ENCODE measurements at places on chromosomes 6 and 20. TPM values are rescaled to one million over a fixed set of nuclear protein-coding genes. Genes with fewer than 3 reads are reported as not detected.

GRCh38 chr6:139839506-139840156, 465.2 kb upstream of the CITED2 start:
- DNase-seq = no peak

MOCS1 gene
- total RNA-seq = 8.3 TPM

DNA sequence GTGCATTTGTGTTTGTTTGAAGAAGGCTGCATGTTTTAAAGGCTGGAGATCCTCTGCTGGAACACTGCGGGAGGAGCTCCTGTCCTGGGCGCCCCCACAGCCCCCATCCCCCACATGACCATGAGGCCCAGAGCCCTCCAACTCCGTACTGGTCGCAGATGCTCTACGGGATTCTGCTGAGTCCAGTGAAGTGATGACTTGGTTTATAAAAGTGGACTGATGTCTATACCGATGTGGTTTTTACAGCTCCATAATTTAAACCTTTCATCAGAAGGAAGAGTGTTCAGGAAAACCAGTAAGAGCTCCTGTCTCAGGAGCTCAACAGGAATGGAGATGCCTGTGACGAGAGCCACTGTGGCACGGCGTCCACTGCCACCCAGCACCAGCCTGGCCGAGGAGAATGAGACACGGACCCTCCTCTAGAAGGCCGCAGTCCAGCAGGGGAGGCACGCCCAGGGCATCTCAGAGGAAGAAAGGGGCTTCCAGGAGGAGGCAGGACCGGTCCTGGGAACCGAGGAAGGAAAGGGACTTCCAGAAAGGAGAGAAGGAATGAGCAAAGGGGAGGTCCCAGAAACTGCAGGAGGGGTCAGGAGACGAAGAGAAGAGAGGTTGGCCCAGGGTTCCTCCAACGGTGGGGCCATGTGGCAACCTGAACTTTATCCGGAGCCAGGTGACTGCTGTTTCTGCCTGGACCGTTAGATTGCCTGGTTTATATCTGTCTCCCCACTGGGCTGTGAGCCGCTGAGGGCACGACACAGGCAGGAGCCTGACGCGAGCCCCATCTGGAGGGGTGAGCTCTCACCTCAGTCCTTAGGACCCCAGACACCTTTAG, 26.9 kb downstream of the BFSP1 start:
- DNase-seq = peak; percentile 72

SLC32A1 gene
- not detected for total RNA-seq

SLC22A1 gene
- total RNA-seq = 0.26 TPM

ESF1 gene
- total RNA-seq = 10.1 TPM

DNA sequence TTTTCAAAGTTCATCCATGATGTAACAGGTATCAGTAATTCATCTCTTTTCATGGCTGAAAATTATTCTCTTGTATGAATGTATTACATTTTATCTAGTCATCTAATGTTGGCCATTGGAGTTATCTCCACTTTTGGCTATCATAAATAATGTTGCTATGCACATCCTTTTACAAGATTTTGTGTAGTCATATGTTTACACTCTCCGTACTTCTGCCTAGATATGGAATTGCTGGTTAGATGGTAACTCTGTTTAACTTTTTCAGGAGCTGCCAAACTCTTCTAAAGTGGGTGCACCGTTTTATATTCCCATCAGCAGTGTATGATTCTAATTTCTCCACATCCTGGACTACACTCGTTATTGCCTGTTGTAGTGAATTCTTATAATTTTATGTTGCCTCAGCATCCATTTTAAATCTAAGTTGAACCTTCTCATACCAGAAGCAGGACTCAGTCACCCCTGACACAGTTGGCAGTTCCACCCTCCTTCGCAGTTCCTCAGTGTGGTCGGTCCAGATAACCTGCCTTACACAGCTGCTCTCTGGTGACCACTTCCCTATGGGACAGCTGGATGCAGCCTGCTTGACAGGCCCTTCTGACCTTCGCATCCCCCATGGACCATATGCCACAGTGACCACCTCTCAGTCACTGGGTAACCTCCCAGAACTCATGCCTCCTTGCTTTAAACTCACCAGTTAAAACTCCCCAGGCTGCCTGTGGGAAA, 33.9 kb downstream of the KIZ start:
- DNase-seq = no peak

DNA sequence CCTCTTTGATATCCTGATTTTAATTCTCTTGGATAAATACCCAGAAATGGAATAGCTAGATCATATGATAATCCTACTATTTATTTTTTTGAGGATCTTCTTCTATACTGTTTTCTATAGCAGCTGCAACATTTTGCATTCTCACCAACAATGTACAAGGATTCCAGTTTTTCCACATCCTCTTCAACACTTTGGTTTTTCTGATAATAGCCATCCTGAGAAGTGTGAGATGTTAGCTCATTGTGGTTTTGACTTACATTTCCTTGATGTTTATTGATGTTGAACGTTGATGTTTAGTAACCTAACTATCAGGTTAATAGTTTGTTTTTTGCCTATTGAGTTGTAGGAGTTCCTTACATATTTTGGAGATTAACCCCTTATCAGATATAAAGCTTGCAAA, 217.3 kb downstream of the LRFN2 start:
- DNase-seq = no peak

DNA sequence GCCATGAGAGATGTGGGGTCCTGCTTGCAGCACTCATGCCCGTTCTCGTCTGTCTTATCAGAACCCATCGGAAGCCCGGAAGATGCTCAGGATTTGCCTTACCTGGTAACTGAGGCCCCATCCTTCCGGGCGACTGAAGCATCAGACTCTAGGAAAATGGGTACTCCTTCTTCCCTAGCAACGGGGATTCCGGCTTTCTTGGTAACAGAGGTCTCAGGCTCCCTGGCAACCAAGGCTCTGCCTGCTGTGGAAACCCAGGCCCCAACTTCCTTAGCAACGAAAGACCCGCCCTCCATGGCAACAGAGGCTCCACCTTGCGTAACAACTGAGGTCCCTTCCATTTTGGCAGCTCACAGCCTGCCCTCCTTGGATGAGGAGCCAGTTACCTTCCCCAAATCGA, 8.3 kb downstream of the PI16 start:
- peak; percentile 85 for DNase-seq

DNA sequence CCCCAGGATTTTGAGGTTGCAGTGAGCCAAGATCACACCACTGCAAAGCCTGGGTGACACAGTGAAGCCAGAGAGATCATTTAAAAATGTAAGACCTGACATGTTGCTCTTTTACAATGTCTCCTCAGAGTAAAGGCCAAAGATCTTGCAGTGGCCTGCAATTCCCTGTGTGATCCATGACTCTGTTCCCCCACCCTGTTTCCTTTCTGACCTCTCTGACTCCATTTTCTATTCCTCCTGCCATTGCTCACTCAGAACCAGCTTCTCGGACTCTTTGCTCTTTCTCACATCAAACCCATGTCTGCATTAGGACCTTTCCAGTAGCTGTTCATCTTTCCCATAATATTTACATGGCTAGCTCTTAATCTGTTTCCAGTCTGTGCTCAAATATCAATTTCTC, 28.8 kb downstream of the RNF217 start:
- no peak for DNase-seq

- no peak for DNase-seq
Measured at GRCh38 chr6:119627908-119628669, 278.5 kb upstream of the MAN1A1 start.

DNA sequence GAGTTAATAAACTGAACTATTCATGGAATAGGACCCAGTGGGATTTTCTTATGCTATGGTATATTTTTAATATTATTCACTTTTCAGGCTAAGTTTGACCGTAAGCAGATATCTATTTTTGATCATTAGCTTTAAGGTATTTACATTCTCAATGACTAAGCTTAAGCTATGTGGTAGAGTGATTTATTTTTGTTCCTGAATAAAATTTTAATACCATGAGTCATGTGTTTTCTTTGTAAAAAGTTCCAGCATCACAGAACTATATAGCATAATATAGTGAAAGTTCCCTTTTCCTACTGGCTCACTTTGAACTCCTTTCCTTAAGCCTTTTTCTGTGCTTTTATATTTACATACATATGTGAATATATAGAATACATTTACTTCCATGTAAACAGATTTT, 75.8 kb downstream of the BCKDHB start:
- no peak for DNase-seq

DNA sequence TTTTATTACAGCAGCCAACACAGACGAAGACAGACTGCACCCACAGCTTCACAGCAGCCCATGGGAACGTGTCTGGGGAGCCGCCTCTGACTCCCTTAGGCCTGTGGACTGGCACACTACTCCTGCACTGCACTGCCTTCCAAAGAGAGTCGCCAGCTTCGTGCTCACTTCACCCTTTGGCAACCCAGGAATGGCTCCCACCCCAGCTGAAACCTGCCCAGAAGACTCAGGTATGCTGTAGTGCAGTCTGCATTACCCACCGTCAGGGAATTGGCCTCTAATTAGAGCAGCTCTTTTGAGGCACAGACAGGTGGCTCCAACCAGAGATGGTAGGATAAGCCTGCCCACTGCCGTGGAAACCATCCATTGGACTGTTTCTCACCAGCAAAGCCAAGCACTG, 39.9 kb upstream of the FRMD1 start:
- peak; percentile 24 for DNase-seq

BNIP5 gene
- not detected for total RNA-seq

ERVFRD-1 gene
- total RNA-seq = not detected

EPHA7 gene
- 1.3 TPM for total RNA-seq

DNA sequence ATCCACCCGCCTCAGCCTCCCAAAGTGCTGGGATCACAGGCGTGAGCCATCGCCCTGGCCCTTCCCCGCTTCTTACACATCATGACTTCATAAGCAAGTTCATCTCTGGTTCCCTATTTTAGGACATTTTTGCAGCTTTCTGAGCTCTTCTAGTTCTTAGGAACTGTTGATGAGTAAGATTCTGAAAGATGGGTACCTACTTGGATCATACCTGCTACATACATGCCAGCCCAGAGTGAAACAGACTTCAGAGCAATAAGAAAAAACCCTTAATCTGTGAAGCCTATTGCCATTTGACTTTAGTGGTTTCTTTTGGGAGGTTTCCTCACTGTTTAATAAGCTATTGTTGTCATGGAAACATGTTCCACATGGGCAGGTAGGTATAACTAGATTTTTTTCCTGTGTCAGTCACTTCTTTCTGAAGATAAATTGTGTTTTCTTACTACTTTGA, 27.9 kb upstream of the TMEM217 start:
- DNase-seq = no peak

ZC2HC1B gene
- not detected for total RNA-seq

DNA sequence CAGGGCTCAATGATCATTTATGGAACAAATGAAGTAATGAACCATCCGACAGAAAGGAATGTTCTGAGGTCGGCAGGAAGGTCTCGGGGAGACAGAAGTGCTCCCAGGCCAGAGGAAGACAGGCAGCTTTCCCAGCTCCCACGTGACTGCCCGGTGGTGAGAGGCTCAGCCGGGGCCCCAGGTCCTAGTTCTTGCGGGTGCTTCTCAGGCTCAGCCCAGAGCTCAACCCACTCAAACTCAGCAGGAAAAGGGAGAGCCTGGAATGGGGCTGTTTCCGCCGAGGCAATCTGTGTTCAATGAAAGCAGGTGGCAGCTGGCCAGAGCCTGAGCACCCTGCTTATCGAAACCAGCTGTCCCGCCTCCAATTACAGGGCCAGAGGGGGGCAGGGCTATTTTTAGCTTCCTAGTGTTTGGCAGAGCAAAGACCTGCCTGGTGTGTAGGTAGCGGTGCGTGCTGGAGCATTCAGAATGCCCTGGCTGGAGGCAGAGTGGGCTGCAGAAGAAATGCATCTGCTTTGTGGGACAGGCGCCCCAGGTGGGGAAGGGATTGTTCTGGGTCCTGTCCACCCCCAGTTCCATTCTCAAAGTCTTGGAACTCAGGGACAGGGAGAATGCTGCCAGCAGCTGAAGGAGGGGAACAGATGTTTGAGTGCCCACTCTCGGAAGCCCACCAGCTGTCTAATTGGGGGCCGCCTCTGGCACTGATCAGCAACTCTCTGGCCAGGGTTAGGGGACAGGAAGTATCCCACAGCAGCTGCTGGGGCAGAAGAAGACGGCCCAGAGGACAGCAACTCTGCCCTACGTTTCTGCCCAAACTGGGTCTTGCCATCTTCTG, 145.1 kb downstream of the PREX1 start:
- peak; percentile 87 for DNase-seq

DNA sequence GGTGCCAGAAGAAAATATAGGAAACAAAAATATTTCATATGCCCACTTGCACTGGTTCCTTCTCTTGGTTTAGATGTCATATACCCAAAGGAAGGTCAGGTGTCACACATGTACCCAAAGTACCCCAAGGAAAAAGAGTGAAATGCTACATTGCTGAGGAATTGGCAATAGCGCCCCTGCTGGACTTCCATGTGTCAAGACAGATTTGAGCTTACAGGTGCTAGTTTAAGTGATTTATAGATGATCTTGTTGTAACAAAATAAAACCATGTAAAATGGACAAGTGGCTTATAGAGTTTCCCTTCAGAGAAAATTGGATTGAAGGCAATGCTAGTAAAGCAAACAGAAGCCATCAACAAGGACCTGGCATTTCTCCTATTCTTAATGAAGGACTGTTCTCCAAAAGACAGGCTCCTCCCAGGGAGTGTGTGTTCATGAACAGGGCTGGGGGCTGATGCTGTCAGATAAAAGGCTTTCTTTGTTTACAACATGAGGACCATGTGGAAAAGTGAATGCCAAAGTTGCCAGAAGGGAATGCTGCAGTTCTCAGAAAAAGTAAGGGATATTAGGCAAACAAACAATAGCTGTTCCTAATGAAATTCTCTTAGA, 64.3 kb upstream of the PAK5 start:
- no peak for DNase-seq

DNA sequence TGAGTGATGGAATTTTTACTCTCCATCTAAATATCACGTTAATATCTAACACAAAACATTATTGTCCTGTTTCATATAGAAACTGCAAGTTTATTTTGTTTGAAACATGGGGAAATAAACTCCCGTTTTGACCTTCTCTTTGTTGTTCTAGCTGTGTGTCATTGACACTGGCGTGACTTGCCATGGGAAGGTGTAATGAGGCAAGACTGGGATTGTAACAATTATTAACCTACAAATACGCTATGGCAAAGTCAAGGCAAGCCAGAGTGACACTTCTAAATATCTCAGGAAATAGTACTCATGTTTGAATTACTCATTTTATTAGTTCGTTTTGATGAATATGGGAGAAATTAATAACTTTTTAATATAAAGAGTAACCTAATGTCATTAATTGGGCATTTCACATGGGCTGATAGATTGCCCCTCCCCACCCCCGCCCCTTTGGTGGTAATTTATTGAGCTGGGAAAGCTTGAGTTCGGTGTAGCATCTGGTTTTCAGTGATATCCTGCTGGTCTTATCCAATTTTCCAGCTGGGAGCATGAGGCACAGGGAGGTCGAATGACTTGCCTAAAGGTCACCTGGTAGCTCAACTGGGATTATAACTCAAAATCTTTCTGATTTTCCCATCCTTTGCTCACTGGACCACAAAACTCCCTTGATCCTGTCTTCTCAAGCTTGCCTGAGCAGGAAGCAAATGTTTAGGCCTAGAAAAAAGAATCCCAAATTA, 380.6 kb upstream of the JAG1 start:
- DNase-seq = no peak

GRCh38 chr6:106869203-106869602, 105.3 kb downstream of the CD24 start:
- no peak for DNase-seq

- no peak for DNase-seq
Measured at GRCh38 chr20:46021361-46022359, 7.4 kb upstream of the SLC12A5 start.

POU3F2 gene
- total RNA-seq = not detected

SLC35D3 gene
- total RNA-seq = not detected

NRN1 gene
- 10.5 TPM for total RNA-seq

VWA7 gene
- 1.3 TPM for total RNA-seq

JPH2 gene
- total RNA-seq = 3.8 TPM
